ENCODE measurements at places on chromosomes 7 and 10.

DNA sequence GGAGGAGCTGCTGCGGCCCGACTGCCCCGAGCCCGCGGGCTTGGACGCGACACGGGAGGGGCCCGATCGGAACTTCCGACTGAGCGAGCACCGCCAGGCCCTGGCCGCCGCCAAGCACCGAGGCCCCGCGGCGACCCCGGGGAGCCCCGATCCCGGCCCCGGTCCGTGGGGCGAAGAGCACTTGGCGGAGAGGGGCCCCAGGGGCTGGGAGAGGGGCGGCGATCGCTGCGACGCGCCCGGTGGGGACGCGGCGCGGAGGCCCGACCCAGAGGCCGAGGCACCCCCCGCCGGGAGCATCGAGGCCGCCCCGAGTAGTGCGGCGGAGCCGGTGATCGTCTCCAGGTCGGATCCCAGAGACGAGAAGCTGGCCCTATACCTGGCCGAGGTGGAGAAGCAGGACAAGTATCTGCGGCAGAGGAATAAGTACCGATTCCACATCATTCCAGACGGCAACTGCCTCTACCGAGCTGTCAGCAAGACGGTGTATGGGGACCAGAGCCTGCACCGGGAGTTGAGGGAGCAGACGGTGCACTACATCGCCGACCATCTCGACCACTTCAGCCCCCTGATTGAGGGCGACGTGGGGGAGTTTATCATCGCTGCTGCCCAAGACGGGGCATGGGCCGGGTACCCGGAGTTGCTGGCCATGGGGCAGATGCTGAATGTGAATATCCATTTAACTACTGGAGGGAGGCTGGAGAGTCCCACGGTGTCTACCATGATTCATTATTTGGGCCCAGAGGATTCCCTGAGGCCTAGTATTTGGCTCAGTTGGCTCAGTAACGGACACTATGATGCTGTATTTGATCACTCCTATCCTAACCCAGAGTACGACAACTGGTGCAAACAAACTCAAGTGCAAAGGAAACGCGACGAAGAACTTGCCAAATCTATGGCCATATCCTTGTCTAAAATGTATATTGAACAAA, 1.4 kb downstream of the OTUD1 start:
- DNase-seq = peak; percentile 10

- DNase-seq = no peak
Measured at GRCh38 chr7:1856161-1856887, 186.2 kb downstream of the ELFN1 start.

DNA sequence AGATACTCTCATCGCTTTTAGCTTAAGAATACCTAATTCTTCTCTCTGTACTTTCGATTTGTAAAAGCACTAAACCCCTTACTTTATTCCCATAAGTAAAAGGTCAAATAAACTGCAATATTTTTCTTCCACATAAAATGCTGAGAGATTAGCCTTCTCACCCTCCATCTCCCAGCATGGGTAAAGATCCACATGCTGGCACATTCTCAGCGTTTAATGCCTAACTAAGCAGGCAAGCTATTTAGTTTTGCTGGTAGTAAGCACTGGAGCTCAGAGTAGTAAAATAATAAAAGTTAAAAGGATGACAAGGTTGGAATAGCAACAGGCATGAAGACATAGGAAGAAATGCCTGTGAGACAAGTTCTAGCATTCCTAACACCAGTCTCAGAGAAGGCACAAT, 65.9 kb upstream of the NEBL start:
- DNase-seq = no peak

DNA sequence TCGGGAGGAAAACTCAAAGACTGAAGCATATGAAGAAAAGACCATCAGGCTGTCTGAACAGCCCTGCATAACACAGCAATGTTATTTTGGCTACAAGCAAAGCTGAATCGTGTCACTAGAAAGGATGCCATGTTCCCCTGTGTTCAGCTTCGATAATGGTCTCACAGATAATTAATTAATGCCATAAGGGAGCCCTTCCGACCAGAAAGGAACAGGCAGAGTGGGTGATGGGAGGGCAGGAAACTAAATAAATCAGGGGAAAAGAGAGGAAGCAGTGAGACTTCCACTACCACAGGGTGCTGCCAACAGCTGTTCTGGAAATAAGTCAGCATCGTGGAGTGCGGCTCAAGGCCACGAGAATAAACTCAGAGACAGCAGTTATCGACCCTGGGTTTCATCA, 3.2 kb downstream of the PTPRN2 start:
- DNase-seq = no peak

- no peak for DNase-seq
Measured at GRCh38 chr10:2478656-2479055, 588.7 kb upstream of the PFKP start.

DNA sequence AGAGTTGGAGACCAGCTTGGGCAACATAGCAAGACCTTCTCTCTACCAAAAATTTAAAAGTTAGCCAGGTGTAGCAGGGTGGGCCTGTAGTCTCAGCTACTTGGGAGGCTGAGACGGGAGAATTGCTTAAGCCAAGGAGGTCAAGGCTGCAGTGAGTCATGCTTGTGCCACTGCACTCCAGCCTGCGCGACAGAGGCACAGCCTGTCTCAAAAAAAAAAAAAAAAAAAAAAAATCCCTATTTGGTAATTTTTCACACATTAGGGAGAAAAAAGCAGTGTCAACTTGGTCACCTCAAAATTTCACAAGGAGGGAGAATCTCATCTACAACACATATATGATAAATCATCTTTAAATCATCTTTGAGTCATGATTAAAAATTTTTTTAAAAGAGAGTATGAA, 6.4 kb upstream of the ZNF398 start:
- DNase-seq = no peak

GRCh38 chr10:122236690-122237306, 34.3 kb upstream of the BTBD16 start:
- no peak for DNase-seq

GRCh38 chr10:3407208-3407607, 234.6 kb upstream of the PITRM1 start:
- no peak for DNase-seq

- DNase-seq = no peak
Measured at GRCh38 chr7:40833888-40834234, 699.1 kb downstream of the SUGCT start.

DNA sequence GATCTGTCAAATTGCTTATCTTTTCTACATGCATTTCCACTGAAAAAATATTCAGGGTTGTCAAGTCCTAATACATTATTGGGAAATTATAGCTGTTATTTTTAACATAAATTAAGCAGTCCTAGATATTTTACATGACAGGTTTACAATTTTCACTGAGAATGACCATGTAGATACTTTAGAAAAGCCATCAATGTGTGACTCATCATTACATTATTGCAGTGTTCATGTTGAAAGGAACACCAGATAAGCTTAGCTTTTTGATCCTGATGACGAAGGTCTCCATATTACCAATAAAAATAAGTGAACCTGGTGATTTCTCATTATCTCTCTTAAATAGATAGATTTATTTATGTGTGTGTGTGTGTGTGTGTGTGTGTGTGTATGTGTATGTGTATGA, 529.5 kb upstream of the PCDH15 start:
- no peak for DNase-seq

DNA sequence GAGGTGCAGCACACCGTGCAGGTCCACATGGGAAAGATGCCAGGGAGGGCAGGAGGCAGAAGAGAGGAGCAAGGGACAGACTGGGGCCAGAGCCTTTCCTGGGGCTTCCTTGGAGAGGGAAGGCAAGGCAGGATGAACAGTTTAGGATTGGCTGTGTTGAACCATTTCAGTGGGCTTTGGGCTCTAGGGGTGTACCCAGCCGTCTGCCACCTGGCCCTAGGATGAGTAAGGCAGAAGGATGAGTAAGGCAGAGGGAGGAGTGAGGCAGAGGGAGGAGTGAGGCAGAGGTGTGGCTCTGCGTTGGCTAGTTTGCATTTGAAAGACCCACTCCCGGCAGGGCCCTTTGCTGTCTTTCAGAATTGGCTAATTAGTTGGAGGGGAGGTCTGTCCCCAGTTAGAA, 31.5 kb upstream of the PRF1 start:
- DNase-seq = no peak

GRCh38 chr7:39904077-39904486, 46.0 kb upstream of the CDK13 start:
- no peak for DNase-seq

DNA sequence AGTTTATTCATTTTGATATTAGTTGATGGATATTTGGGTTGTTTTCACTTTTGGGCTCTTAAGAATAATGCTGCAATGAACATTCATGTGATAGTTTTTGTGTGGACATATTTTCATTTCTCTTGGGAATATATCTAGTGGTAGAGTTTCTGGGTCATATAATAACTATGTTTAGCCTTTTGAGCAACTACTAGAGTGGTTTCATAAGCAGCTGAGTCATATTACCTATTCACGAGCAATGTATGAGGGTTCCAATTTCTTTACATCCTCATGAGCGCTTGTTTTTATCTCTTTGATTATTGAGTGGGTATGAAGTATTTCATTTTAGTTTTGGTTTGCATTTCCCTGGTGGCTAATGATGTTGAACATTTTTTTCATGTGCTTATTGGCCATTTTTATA, 182.6 kb downstream of the PON1 start:
- DNase-seq = no peak

Measured in stimulated activated CD8-positive, alpha-beta memory T cell treated with anti-CD3 and anti-CD28 coated beads, Interleukin-12 subunit alpha, Interleukin-12 subunit beta, amount 100 ng/mL, for 4 hours (primary cell).